ENCODE measurements at places on chromosomes 5 and 9.

DNA sequence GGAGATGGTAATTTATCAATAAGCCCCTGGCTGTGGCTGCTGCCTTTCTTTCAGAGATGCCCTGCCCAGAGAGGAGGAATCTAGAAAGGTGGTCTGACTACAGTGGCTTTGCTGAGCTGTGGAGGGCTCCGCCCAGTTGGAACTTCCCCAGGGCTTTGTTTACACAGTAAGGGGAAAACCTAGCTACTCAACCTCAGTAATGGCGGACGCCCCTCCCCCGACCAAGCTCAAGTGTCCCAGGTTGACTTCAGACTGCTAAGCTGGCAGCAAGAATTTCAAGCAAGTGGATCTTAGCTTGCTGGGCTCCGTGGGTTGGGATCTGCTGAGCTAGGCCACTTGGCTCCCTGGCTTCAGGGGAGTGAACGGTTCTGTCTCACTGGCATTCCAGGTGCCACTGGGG lies 865.4 kb upstream of the ACO1 start:
- DNase-seq, result no peak

- no peak for DNase-seq
Observed at GRCh38 chr5:3828761-3829160, 233.1 kb downstream of the IRX1 start.

- DNase-seq, result no peak
Observed at GRCh38 chr5:32244017-32244416, 68.7 kb downstream of the MTMR12 start.

DNA sequence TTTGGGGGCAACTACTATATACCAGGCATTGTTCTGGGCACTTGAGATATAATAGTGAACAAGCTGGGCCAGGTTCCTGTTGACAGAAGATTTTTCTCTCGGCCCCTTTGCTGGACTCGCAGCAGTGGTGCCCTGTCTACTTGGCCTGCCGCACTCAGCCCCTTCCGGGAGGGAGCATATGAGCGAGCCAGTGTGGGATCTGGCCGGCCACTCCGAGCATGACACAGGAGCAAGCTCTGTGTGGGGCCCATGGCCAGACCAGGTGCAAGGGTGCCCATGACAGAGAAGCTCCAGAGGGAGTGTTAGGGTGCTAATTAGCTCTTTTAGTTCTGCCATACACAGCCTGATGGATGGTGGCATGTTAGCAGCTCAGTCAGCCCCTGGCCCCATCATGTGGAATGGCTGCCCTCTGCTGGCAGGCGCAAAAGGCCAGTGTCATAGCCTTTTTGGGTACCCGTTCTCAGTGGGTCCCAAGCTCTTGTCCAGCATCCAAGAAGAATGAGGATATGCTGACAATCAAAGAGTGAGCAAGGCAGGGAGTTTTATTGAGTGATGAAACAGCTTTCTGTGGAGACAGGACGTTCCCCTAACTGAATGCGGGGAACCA lies 9.3 kb upstream of the KIF4B start:
- DNase-seq, result no peak

DNA sequence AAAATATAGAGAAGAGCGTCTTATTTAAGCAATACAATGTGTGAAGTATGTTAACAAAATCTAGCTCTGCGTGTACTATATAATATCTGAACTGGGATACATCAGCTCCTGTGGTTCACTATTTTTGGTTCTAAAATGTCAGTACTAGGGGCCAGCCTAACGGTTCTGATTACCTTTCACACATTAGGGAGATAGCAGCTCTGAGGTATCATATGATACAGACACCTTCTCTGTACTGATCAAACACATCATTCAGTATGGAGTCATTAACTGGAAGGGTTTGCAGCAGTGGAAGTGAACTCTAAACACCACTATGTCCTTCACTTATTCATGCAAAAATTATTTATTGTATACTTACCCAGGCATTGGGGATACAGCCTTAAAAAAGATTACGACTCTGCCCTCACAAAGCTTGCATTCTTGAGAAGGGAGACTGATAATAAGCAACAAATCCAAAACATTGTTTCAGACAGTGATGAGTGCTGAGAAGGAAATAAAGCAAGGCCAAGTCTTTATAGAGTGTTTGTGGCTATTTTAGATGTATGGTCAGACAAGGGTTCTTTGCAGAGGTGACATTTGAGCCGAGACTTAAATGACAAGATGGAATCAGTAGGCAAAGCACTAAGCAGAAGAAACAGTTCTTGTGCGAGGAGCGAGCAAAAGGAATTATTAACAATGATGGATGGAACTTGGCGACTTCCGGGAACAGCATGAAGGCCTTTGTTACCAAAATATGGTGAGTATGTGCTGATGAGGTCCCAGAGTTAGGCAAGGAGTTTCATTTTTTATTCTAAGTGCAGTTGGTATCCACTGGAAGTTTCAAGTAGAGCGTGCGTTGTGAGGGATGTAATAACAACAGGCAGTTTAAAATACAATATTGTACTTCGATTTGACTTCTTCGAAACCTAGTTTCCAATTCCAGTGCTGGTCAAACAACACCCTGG lies 1.8 kb upstream of the LNPEP start:
- DNase-seq, result peak; percentile 66

GRCh38 chr5:115530426-115530825 lies 14.1 kb downstream of the FEM1C start:
- DNase-seq, result no peak

DNA sequence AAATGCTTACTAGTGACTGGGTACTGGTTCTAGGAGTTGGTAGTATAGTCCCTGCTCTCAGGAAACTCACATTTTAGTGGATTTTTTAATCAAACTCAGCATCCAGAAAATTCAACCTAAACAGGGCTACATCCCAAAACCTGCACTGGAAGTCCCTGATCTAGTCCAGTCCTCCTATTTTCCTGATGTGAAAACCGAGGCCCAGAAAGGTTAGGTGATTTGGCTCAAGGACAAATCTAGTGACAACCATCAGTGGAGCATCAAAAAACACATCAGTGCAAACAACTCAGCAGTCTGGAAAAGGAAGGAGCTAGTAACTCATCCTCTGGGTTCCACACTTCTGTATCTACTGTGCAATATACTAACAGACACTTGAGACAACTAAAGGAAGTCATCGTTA lies 38.2 kb downstream of the SERINC5 start:
- DNase-seq, result no peak

DNA sequence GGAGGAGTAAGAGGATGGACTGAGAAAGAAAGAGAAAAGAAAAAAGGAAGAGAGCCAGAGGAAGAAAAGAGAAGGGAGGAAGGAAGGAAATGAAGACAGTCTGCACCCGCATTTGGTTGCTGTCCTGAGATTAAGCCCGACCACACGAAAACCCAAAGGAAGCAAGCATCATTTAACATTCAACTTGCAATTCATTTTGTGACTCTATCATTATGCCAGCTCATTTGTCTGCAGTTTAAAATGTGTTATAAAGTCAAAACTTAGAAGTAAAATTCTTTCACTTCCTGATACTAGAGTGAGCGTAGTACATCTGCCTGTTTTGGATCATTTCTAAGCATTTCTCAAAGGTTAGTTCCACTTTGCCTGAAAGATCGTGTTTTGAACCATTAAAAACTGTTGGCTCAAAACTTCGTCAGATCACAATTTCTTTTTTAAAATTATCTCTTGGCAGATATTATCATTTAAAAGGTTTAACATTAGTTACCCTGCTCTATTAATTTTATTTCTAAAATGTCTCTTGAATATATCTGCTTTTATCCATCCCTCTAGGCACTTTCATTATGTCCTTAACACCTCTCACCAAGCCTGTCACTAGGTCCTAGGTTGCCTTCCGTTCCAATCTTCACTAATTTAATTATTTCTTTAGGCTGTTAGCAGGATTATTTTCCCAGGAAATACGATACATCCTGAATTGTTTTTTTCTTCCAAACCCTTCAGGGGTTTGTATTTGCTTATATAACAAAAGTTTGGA lies 240.9 kb downstream of the TLE4 start:
- no peak for DNase-seq

- no peak for DNase-seq
Observed at GRCh38 chr9:78985084-78985738, 586.6 kb upstream of the TLE4 start.

- DNase-seq, result no peak
Observed at GRCh38 chr5:131473731-131474130, 161.3 kb downstream of the RAPGEF6 start.
